T-cell (primary cell): ENCODE measurements at places on chromosomes 7 and 10. TPM values are rescaled to one million over a fixed set of nuclear protein-coding genes. Genes with fewer than 3 reads are reported as not detected.

- H3K27me3 ChIP-seq, result no peaks in the 10 kb centered on the region
- H3K27ac ChIP-seq, result peak overlapping the region; percentile 99
- peaks cover 35% of the 10 kb centered on the region for H3K4me1 ChIP-seq
- peak overlapping the region; percentile 67 for H3K4me3 ChIP-seq
Measured at GRCh38 chr10:3785251-3785850, 342 bp upstream of the KLF6 start.

GRCh38 chr10:11796474-11796873 lies 26.7 kb upstream of the PROSER2 start:
- no peaks in the 10 kb centered on the region for H3K36me3 ChIP-seq
- peaks cover 6% of the 10 kb centered on the region for H3K27me3 ChIP-seq
- H3K27ac ChIP-seq, result no peak overlapping the region
- no peaks in the 10 kb centered on the region for H3K4me1 ChIP-seq
- DNase-seq, result no peak

GRCh38 chr7:33044401-33044718 lies 18.2 kb downstream of the NT5C3A start:
- H3K27me3 ChIP-seq, result no peaks in the 10 kb centered on the region
- no peak overlapping the region for H3K4me3 ChIP-seq
- no peak for DNase-seq
- H3K36me3 ChIP-seq, result no peaks in the 10 kb centered on the region

DNA sequence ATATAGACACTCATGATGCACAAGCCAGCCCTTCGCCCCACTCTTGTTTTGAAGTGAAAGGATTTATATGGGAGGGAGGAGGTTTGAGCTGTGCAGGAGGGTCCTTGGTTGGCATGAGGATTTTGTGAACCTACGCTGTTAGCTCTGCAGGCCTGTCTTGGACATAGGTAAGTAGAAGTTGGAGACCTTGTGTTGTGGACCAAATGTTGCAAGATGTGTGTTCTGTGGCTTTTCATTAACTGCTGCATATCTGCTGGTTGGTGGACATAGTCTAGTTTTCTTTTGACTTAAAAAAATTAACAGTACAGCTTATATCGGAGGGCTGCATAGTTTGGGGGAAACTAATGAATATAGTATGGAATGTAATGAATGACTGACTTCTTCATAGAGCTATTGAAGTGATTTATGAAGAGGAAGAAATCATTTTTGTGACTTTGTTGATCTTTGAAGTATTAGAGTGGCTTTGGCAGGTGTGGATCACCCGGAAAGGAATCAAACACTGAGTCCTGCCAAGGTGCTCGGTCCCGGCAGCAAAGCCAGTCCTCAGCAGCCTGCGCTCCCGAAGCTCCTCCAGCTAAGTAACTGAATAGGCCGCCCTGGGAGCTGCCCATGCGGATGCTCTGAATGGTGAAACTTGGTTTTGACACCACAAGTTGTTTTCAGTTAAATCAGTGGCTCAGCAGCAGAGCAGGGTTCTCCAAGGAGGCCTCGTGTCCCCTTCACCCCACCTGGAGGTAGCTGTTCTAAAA lies 3.2 kb downstream of the MGMT start:
- H3K36me3 ChIP-seq, result peaks cover 6% of the 10 kb centered on the region
- peaks cover 22% of the 10 kb centered on the region for H3K4me1 ChIP-seq
- H3K27me3 ChIP-seq, result no peaks in the 10 kb centered on the region
- H3K27ac ChIP-seq, result no peak overlapping the region
- no peak for DNase-seq

GRCh38 chr10:850093-850492 lies 81.4 kb downstream of the LARP4B start:
- no peaks in the 10 kb centered on the region for H3K27me3 ChIP-seq
- H3K27ac ChIP-seq, result no peak overlapping the region
- DNase-seq, result no peak
- no peak overlapping the region for H3K4me3 ChIP-seq
- H3K4me1 ChIP-seq, result no peaks in the 10 kb centered on the region
- peaks cover 8% of the 10 kb centered on the region for H3K36me3 ChIP-seq

PRRT4 gene
- 0.46 TPM for total RNA-seq

DNA sequence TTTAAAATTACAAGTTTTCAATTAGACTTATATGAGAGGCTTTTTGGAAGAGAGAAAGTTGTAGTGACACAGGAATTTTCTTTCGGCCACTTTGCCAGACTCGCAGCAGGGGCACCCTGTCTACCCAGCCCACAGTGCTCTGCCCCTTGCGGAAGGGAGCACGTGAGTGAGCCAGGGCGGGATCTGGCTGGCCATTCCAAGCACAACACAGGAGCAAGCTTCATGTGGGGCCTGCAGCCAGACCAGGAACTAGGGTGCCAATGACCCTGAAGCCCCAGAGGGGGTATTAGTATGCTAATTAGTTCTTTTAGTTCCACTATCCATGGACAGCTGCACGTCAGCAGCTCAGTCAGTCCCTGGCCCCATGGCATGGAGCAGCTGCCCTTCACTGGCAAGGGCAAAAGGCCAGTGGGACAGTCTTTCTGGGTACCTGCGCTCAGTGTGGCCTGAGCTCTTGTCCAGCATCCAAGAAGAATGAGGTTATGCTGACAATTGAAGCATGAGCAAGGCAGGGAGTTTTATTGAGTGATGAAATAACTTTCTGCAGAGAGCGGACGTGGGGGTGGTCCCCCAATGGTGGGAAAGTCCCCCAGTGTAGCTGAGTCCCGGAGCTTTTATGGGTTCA lies 251.1 kb upstream of the CSTF2T start:
- DNase-seq, result no peak
- no peaks in the 10 kb centered on the region for H3K36me3 ChIP-seq
- no peaks in the 10 kb centered on the region for H3K27me3 ChIP-seq
- no peak overlapping the region for H3K27ac ChIP-seq
- no peak overlapping the region for H3K4me3 ChIP-seq

CNTNAP2 gene
- 0.32 TPM for total RNA-seq

DNA sequence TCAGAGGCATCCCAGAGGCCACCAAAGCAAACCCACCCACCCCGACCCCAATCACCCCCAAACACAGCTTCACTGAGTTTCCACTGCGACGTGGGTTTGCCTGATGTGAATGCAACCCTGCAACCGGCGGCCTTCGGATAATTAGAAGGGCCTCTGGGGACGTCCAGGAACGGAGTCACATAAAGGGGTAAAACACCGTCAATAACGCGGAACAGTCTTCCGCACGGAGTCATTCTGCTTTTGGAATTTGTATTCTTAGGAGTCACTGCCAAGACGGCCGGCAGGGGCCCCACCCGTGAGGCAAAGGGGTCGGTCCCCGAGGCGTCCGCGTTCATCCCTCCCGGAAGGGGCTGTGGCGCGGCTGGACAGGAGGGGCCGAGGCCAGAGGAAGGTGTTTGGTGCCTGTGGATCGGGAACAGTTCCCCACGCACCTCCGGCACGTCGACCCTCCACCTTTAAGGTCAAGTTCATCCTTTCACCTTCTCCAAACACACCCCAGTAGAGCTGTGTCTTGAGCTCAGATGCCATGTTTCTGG lies 36.7 kb upstream of the PDGFA start:
- H3K27me3 ChIP-seq, result no peaks in the 10 kb centered on the region
- H3K4me1 ChIP-seq, result no peaks in the 10 kb centered on the region
- H3K36me3 ChIP-seq, result peaks cover 5% of the 10 kb centered on the region
- DNase-seq, result no peak

GRID1 gene
- total RNA-seq, result not detected

- H3K36me3 ChIP-seq, result no peaks in the 10 kb centered on the region
- no peak overlapping the region for H3K27ac ChIP-seq
- H3K4me3 ChIP-seq, result no peak overlapping the region
- no peak for DNase-seq
Measured at GRCh38 chr10:26269754-26270153, 53.2 kb downstream of the GAD2 start.

- H3K4me3 ChIP-seq, result no peak overlapping the region
- H3K27me3 ChIP-seq, result no peaks in the 10 kb centered on the region
- no peak overlapping the region for H3K27ac ChIP-seq
- no peak for DNase-seq
- no peaks in the 10 kb centered on the region for H3K4me1 ChIP-seq
Measured at GRCh38 chr10:28881171-28881882, 204.0 kb downstream of the BAMBI start.

GRCh38 chr7:480531-481218 lies 39.0 kb downstream of the PDGFA start:
- no peak overlapping the region for H3K27ac ChIP-seq
- no peak overlapping the region for H3K4me3 ChIP-seq
- H3K27me3 ChIP-seq, result no peaks in the 10 kb centered on the region
- no peak for DNase-seq
- no peaks in the 10 kb centered on the region for H3K36me3 ChIP-seq
- H3K4me1 ChIP-seq, result no peaks in the 10 kb centered on the region

- H3K36me3 ChIP-seq, result no peaks in the 10 kb centered on the region
- H3K4me1 ChIP-seq, result no peaks in the 10 kb centered on the region
- peaks cover 15% of the 10 kb centered on the region for H3K27me3 ChIP-seq
- H3K27ac ChIP-seq, result no peak overlapping the region
- H3K4me3 ChIP-seq, result no peak overlapping the region
Measured at GRCh38 chr10:130746311-130746710, 565.2 kb downstream of the TCERG1L start.
